T-cell (primary cell): ENCODE measurements at places on chromosomes 13 and 19. TPM values are rescaled to one million over a fixed set of nuclear protein-coding genes. Genes with fewer than 3 reads are reported as not detected.
A peak's percentile ranks its signal among the peaks of the same experiment; 100 is the strongest.

DNA sequence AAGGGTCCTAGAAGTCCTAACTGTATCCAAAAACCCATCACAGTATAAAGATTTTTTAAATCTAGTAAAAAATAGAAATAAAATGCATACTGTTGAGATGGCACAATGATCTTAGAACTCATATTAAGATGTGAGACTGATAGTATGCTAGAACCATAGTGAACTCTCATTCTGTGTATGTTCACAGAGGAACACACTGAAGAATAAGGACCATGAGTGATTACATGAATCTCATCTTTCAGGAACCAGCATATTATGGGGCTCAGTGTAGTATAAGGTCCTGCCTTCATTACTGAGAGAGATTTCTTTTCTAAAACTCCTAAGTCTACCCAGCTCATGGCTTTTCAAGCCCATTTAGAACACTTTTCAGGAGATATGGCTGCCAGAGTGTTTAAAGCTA is 59.8 kb upstream of the RFC3 start:
- no peaks in the 10 kb centered on the region for H3K4me1 ChIP-seq
- no peaks in the 10 kb centered on the region for H3K36me3 ChIP-seq
- H3K27ac ChIP-seq = no peak overlapping the region
- H3K27me3 ChIP-seq = no peaks in the 10 kb centered on the region
- no peak overlapping the region for H3K4me3 ChIP-seq

- peaks cover 11% of the 10 kb centered on the region for H3K4me1 ChIP-seq
- peaks cover 33% of the 10 kb centered on the region for H3K36me3 ChIP-seq
- H3K27ac ChIP-seq = peak within 1 kb of the TSS; percentile 98
- H3K4me3 ChIP-seq = peak within 1 kb of the TSS; percentile 75
These were observed at the start of gene TOMM40 for GRCh38 chr19:44891016-44891882. TOMM40 (plus strand) TSS chr19:44891254; CDS start chr19:44891416, 162 bp downstream.

The ZNF324 gene
- total RNA-seq = 28.6 TPM

- DNase-seq = no peak
- H3K4me3 ChIP-seq = no peak overlapping the region
- H3K27me3 ChIP-seq = no peaks in the 10 kb centered on the region
- H3K36me3 ChIP-seq = no peaks in the 10 kb centered on the region
- H3K4me1 ChIP-seq = no peaks in the 10 kb centered on the region
These were observed 412.1 kb downstream of the MZT1 start for GRCh38 chr13:72315312-72315711.
